ENCODE measurements at places on chromosomes 3 and 15.

GRCh38 chr15:38930851-38931572 lies 366.4 kb upstream of the RASGRP1 start:
- peak; percentile 59 for DNase-seq

- no peak for DNase-seq
Observed at GRCh38 chr15:26870346-26870745, 3.5 kb downstream of the GABRA5 start.

DNA sequence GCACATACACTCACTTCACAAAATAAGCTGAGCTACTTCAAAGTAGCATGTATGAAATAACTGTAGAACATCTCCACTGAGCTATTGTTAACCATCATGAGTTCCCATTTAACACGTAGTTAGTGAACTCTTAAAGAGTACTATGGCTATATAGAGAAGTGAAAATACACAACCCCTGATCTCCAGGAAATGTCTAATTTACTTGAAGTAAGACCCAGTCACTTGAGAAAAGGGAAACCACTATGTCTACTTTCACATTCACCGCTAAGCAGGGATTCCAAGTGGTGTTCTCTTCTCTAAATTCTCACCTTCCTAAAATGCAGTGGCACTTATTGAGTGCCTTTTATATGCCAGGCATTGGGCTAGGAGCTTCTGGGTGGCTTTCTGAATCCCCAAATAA lies 35.0 kb upstream of the COLQ start:
- no peak for DNase-seq

DNA sequence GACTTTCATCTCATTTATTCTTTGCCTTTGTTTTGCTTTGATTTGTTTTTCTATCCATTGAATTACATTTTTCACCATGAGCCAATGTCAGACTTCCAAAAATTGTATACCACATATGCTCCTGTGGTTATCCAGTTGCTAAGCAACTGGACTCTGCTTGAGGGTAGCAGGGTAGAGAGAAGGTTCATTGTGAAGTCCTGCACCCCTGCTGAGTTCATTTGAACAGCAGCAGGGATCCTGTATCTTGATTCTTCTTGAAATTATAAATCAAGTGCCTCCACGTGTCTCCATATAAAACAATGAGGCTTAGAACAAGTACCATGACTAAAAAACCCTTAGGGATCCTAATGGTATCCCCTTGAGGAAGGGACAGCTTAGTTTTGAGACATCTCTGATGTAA lies 449.3 kb downstream of the ROBO2 start:
- no peak for DNase-seq

- no peak for DNase-seq
Observed at GRCh38 chr3:185847506-185847905, 22.7 kb upstream of the IGF2BP2 start.

GRCh38 chr15:90064911-90065681 lies 37.2 kb downstream of the IDH2 start:
- DNase-seq = no peak

GRCh38 chr15:78339559-78339958 lies 594 bp upstream of the CRABP1 start:
- DNase-seq = no peak

- no peak for DNase-seq
Observed at GRCh38 chr3:180274536-180274935, 237.8 kb upstream of the PEX5L start.
